Fibroblast of skin of scalp (primary cell): ENCODE measurements at places on chromosomes 6 and 20.
A peak's percentile ranks its signal among the peaks of the same experiment; 100 is the strongest.

GRCh38 chr6:6080975-6081374, 74.2 kb upstream of the NRN1 start:
- no peak for DNase-seq

DNA sequence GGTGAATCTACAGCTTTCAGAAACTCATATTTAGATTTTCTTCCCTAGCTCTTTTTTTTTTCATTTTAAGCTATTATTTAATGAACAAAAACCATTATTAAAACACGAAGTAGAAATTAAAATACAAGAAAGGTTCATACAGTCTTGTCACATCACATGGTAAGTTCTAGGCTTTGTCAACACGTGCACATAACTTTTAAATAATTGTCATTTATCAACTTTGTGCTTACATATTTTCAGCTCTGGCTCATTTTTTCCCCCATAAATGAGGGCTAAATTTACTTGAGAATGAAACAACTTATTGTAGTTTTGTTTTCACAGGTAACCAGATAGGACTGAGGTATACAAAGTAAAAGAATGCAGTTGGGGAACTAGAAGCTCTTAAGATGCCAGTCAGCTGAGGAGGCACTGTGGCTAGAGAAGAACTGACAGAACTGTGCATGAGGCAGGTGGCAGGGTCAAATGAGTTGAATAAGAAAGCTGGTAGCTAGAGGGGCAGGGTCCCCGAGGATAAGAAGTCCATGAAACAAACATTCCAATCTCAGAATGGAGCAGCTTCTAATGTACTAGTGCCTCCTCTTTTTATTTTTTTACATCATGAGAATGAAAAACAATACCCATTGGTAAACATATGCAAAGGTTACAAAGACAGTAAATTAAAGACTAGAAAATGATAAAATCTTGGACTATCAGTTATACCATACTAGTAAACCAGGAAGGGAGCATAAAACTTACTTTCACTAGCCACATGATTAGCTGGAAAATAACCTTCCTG, 141.5 kb downstream of the MYB start:
- DNase-seq = no peak

- peak; percentile 36 for DNase-seq
Measured at GRCh38 chr6:68559716-68560115, 75.4 kb upstream of the ADGRB3 start.

GRCh38 chr20:1505871-1506270, 14.7 kb upstream of the SIRPB2 start:
- DNase-seq = no peak

DNA sequence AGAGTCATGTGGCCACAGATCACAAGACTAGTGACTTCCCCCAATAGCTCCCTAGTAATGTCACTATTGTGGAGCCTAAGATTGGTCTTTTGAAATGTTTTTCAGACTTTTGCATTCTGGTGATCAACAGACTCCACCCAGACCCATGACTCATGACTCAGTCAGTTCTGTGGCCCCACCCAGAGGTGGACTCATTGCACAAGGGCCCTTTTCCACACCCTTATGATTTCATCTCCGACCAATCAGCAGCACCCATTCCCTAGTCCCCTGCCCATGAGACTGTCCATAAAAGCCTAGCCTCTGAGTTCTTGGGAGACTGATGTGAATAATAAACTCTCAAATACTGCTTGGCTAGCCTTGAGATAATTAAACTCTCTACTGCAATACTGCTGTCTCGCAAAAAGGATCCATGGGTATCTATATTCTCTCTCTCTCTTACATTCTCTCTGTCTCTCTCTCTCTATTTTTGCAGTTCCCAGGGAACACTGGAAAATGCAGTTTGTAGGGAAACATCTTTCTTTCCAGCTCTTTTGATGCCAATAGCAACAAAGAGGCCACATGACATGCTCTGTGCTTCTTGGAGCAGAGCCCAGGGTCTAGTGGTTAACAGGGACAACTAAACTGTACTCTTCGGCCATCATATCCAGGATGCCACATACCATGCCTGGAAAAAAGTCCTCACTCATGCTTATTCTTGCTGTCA, 71.3 kb upstream of the IYD start:
- peak; percentile 82 for DNase-seq

DNA sequence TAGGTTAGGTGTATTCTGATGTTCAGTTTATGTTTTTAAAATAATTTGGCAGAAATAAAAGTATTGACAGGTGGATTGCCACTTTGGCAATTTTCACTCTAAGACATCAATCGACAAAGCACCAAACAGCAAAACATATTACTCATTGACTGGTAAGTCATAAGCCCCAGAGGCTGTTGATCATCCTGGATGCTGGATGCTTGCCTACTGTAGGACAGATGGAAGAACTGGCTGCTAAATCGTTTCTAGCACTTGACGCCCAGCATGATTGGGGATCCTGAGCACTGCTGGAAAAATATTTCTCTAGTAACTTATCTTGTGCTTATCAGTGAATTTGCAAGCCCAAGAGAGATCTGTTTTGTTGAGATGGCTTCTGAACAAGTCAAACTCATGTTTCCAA, 1001.9 kb upstream of the FLRT3 start:
- no peak for DNase-seq

DNA sequence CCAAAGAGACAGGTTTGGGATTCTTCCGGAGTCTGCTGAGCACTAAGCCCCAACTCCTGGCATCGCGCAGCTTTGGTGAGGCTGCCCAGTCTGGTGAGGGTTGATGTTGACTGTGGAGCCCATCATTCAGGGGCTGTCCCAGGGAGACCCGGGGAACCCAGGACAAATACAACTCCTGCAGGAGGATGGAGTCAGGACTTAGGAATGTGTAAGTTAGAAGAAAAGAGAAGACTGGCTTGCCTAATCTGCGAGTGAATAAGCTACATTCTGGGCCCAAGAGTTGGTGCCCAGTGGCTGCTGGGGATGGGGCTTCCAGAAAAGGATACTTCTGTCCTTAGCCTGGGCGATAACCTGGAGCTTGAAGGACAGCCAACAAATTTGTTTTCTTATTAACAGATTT, 47.9 kb downstream of the STK35 start:
- peak; percentile 35 for DNase-seq

DNA sequence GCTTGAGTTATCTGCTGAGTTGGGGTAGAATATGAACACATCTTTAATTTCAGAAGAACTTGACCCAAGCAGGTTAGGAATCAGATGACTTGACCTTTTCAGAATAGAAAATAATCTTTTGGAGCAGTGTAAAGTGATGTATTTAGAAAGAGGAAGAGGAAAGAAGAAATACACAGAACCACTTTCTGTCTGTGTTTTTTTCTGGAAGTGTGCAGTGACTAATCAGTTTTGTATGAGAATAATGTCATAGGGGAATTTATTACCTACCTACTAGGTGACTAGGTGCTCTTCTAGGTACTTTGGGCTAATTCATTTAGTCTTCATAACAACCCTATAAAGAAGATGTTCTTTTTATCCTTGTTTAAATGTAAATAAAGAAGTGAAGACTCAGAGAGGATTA, 3.0 kb downstream of the PPP1R14C start:
- DNase-seq = no peak

DNA sequence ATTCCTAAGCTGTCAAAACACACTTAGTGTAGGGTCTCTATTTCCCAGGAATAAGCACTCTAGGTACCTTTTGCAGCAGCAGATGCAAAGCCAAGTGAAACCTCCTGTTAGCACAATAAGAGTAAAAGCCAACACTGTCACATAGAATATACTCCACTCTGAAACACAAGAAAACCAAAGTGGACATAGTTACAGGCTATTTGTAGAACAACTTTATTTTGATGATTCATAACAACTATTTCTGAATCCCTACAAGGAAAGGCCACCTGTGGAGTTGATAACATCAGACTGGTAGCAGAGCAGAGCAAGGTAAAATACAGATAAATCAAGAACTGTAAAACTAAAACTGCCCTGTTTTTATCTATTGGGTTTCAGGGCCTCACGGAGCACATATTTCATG, 59.7 kb downstream of the ALDH5A1 start:
- no peak for DNase-seq
